ENCODE measurements at places on chromosomes 13 and 19.

GRCh38 chr13:47459512-47459911 lies 541.6 kb downstream of the SUCLA2 start:
- no peak for DNase-seq

DNA sequence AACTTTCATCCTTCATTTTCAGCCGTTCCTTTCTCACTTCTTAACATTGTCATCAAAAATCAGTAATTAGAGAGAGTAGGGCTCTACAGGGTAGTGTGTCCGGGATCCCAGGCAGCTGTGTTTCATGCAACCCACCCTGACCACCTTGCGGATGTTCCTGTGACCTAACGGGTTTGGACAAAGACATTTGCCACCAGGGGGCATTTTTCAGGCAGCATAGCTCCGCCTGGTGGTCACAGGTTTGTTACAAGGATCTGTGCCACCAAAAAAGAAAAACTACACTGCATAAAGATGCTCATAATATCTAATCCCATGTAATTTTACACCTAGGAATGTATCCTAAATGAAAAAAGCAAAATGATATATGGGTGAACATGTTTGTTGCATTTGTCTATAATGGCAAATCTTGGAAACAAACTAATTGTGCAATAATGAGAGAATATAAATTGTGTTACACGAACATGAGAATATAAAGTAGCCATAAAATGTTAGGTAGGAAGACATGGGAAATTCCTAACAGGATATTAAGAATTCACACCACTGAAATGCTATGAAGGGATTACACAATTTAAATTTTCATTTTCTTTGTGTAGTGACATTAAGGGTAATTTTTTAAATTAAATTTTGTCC lies 123.0 kb downstream of the SLC7A1 start:
- DNase-seq: peak; percentile 29

- DNase-seq: no peak
Measured at GRCh38 chr13:31919971-31920726, 111.4 kb upstream of the FRY start.

GRCh38 chr13:97072297-97072696 lies 78.0 kb upstream of the OXGR1 start:
- no peak for DNase-seq

GRCh38 chr13:34164582-34164981 lies 346.6 kb downstream of the RFC3 start:
- no peak for DNase-seq

DNA sequence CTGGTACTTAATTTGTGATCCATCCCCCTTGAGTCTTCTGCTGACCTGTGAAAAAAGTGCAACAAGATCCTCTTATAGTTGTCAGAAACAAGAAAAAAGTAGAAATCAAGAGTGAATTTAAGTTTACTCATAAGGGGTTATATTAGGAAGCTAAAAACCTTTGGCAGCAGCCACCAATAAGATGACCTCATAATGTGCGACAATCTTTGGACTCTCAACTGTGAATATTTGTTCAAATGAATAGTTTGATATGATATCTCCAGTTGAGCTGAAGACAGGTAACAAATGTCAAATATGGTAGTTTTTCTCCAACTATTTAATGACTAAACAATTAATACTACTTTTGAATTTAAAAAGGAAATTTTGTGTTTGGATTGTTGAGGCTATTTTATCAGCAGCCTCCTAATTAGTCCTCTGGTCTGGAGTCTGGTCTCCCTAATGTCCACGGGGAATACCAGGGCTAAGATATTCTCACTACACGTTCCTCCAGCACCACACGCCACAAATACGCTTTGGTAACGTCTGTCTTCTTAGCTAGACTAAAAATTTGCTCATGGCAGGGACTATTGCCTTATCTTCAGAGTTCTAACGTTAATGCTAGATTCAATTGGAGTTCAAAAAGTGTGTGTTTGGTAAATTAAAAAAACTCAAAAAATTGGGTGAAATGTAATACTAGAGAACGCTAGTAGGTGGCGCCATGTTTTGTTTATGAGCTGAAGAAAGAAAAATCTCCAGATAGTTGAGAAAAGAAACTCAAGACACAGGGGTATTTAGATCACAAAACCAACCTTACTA lies 51.0 kb upstream of the PDX1 start:
- no peak for DNase-seq

DNA sequence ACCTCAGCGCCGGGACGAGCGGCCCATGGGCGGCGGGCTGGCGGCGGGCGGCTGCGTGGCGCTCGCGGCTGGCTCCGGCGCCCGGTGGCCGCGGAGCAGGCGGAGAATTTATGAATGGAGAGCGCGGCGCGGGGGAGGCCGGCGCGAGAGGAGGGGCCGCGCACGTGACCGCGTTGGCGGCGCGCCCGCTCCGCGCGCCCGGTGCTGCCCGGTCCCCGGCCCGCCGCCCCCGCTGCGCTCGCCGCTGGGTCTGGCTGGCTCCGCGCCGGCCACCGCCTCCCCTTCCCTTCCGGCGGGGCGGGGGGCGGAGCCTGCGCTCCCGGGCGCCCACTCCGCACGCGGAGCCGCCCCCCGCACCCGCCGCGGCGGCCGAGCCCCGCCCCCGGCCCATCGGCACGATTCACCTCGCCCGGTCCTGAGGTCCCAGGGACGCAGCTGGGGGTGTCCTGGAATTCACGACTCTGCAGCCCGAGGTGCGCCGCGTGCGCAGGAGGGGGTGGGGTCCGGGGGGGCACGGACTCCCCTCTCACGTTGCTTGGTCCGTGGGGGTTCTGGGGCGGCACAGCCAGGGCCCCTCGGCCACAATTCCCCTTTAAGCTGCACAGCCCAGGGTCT lies at the start of gene CBARP:
CBARP (minus strand) TSS at position 252 of the 615 bp plus-strand sequence. CDS start 1,905 bp downstream, outside the sequence.
- DNase-seq: no peak

- DNase-seq: no peak
Measured at GRCh38 chr13:28582892-28583240, 76.1 kb upstream of the POMP start.

- DNase-seq: no peak
Measured at GRCh38 chr13:95505986-95506385, 46.5 kb upstream of the CLDN10 start.

GRCh38 chr13:22644941-22645340 lies 535.8 kb upstream of the SGCG start:
- no peak for DNase-seq

- no peak for DNase-seq
Measured at GRCh38 chr19:28905996-28906395, 307.0 kb downstream of the UQCRFS1 start.

DNA sequence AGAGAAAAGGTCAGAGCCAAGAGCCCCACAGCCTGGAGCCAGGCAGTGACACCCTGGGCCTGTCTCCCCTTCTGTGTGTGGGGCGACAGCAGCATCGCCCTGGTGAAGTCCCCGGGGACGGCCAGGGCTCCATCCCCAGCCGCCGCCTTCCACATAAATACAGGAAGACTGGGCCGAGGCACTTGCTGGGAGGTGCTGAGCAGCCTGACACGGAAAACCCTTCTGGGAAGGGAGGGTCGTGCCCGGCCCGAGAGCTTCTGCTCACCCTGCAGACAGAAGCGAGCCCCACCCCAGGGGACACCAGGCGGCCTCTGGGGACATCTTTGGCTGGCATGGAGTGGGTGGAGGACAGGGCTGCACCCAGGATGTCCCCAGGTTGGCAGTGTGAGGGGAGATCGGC lies 5.1 kb downstream of the FGF22 start:
- no peak for DNase-seq

DNA sequence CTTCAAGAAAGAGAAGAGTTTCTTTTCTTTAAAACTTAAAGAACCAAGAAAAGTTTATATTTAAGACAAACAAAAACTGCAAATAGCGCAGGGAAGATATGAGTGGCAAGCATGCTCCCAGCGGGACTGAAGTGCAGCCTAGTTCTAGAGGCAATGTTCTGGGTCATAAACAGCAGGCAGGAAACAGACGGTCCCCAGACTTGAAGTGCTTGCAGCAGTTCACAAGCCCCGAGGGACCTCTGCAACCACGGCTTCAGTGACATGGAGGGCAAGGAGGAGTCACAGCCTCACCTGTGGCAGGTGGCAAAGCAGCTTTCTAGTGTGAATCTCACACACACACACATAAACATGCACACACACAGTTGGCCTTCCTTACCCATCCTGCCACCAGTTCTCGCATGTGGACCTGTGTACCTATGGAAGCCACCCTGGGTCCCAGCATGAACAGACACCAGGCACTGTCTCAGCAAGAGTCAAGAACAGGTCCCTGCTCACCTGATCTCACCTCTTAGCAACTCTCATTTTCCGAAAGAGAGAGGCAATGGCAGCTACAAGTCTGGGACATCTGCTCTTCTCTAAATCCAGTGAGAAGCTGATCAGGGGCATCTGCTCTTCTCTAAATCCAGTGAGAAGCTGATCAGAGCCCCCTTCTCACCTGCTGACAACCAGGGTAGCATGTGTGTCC lies 162.0 kb downstream of the EFNB2 start:
- no peak for DNase-seq

DNA sequence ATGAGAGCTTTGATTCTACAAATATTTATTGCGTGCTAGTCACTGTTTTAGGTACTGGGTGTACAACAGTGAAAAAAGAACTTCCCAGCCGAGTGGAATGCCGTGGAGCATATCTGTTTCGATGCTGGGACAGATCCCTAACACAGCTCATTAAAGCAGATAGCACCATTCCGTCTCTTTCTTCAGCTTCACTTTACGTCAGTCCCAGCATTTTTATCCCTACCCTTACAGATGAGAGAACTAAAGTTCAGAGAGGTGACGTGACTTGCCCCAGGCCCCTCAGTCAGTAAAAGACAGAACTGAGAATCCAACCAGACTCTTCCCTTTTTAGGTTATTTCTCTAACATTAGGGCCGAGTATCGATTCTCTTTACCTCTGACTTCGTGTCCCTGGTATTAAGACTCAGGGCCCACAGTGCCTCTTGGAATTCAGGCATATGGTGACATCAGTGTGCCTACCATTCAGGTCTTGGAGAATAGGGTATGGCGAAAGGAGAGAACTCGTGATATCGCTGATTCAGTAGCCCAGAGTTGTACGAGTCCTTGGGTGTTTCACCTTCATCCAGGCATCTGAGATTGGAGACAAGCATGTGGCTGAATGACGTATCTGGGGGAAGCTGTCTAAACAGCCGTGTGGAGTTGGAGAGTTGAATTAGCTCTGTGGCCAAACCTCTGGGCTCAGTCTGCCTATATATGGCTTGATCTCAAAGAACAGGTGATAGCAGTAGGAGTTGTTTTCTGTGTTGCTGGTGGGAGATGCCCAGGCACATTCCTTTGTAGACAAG lies 27.1 kb downstream of the ACTN4 start:
- DNase-seq: no peak

- DNase-seq: no peak
Measured at GRCh38 chr19:5644037-5644436, 21.2 kb downstream of the SAFB start.

- DNase-seq: no peak
Measured at GRCh38 chr19:46423188-46423587, 5.5 kb downstream of the PNMA8C start.

DNA sequence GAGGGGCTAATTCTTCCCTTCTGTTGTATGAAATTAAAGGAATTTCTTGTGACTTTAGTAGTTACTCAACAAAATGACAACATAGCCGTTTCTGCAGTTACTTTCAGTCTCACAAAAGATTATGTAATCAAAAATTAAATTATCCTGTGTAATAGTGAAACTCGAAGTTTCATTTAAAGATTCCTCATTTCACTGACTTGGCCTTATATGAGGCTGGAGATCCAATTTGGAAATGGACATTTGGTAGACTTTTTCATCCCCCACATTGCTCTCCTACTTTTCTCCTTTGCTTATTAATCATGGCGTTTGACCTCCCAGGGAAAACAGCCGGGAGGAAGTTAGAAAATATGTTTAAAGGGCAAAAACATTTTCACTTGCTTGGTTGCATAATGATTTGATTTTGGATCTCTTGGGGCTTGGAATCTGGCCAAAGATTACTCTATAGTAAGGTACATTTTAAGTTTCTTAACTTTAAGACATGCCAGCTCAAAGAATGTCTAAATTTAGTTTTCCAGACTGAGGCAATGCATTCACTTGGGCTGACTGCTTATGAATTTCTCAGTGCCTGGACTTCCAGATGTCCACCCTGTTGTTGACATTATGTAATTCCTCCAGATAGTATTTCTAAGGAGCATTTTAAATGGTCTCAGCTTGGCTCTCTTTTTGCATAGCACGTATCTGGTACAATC lies 1364.9 kb upstream of the MIR17HG start:
- DNase-seq: no peak

GRCh38 chr19:47573071-47574026 lies at the start of gene ZNF541:
TSS of gene ZNF541 (minus strand) at chr19:47573148. CDS start at chr19:47555856, 17,292 bp downstream.
- DNase-seq: peak; percentile 71

DNA sequence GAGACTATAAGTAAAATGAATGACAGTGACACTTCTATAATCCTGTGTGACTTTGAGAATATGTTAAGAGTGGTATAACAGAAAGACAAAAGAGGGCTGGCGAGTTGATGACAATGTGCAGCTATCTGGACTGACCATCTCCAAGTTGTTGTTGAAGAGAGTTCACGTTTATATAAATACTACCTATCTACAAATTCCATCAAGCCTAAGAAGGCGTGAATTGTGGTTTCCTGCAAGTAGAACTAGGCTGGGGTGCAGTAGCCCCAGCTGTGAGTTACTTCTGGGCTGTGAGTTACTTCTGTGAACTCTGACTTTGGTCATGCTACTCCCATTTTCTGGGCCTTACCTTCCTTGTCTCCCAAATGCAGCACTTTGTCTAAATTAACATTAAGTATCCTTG lies 561.0 kb downstream of the TBC1D4 start:
- DNase-seq: no peak

GRCh38 chr13:110638257-110638656 lies 22.9 kb downstream of the NAXD start:
- DNase-seq: no peak

All from stimulated activated CD4-positive, alpha-beta T cell treated with anti-CD3 and anti-CD28 coated beads, TNF-alpha, amount 100 ng/mL, for 24 hours (primary cell).